Spleen (tissue), 13 donors: ENCODE measurements at places on chromosomes 2 and 18. TPM values are rescaled to one million over a fixed set of nuclear protein-coding genes. Genes with fewer than 3 reads are reported as not detected.

GRCh38 chr2:198664321-198664720 is 793.4 kb downstream of the SATB2 start:
- no peaks in the 10 kb centered on the region for H3K4me1 ChIP-seq
- no peaks in the 10 kb centered on the region for H3K27me3 ChIP-seq
- H3K4me3 ChIP-seq = no peak overlapping the region
- no peaks in the 10 kb centered on the region for H3K36me3 ChIP-seq

GRCh38 chr2:232456296-232457120 is 555 bp downstream of the ALPI start:
- H3K27me3 ChIP-seq = peaks cover 18% of the 10 kb centered on the region
- DNase-seq = peak; percentile 64
- H3K4me3 ChIP-seq = no peak overlapping the region
- H3K36me3 ChIP-seq = no peaks in the 10 kb centered on the region
- H3K4me1 ChIP-seq = no peaks in the 10 kb centered on the region

PAIP2B gene
- 2.8 TPM for total RNA-seq

DNA sequence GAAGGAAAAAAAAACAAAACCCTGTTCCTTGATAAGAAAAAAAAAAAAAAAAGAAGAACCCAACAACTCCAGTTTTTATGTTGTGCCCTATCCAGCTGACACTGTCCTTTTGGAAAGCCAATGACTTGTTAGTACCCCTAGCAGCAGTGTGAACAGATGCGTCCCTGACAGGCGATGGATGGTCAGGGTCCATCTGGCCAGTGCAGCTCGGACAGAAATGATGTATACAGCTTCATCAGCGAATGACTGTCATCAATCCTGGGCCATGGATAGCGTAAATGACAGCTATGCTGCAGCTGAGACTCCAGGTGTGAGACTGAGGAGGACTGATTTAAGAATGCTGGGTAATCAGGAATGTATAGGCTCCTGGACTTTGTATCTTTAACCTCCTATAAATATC is 318.8 kb upstream of the FIGN start:
- H3K27me3 ChIP-seq = no peaks in the 10 kb centered on the region
- no peak for DNase-seq
- no peak overlapping the region for H3K27ac ChIP-seq
- no peaks in the 10 kb centered on the region for H3K4me1 ChIP-seq
- no peaks in the 10 kb centered on the region for H3K36me3 ChIP-seq

SCYGR4 gene
- total RNA-seq = not detected
